A172 (cell line): ENCODE measurements at places on chromosomes 16 and 17. TPM values are rescaled to one million over a fixed set of nuclear protein-coding genes. Genes with fewer than 3 reads are reported as not detected.

Gene ATP5PD
- total RNA-seq, result 488 and 584 TPM in 2 replicates

Gene CNGB1
- total RNA-seq, result 0.12 TPM in 1 of 2 replicates, not detected in the other

Gene SKAP1
- total RNA-seq, result 2.6 TPM in 1 of 2 replicates, not detected in the other

Gene C16orf89
- total RNA-seq, result not detected in 2 replicates

Gene WDR90
- total RNA-seq, result 17.1 and 28.7 TPM in 2 replicates

Gene GRAP
- total RNA-seq, result 0.02 TPM in 1 of 2 replicates, not detected in the other

Gene IGFBP4
- 2.9 and 6.6 TPM in 2 replicates for total RNA-seq

Gene KRT27
- not detected in 2 replicates for total RNA-seq

Gene ADPRM
- total RNA-seq, result 8.4 and 11.1 TPM in 2 replicates

Gene HSD17B2
- 0.91 TPM in 1 of 2 replicates, not detected in the other for total RNA-seq

Gene TAF15
- 20.3 and 31.1 TPM in 2 replicates for total RNA-seq

Gene TBC1D28
- 0.12 TPM in 1 of 2 replicates, not detected in the other for total RNA-seq

Gene KRTAP4-1
- total RNA-seq, result 0.26 TPM in 1 of 2 replicates, not detected in the other

Gene WDR81
- 22.2 and 25.5 TPM in 2 replicates for total RNA-seq

Gene CASKIN1
- 0.46 and 1.5 TPM in 2 replicates for total RNA-seq

Gene RTN4RL1
- total RNA-seq, result 1.7 and 2.2 TPM in 2 replicates

Gene MMP2
- 85.0 and 103 TPM in 2 replicates for total RNA-seq

Gene HBQ1
- not detected in 2 replicates for total RNA-seq
